Left kidney (tissue), 8 donors: ENCODE measurements at places on chromosomes 3 and 15. TPM values are rescaled to one million over a fixed set of nuclear protein-coding genes. Genes with fewer than 3 reads are reported as not detected.

DNA sequence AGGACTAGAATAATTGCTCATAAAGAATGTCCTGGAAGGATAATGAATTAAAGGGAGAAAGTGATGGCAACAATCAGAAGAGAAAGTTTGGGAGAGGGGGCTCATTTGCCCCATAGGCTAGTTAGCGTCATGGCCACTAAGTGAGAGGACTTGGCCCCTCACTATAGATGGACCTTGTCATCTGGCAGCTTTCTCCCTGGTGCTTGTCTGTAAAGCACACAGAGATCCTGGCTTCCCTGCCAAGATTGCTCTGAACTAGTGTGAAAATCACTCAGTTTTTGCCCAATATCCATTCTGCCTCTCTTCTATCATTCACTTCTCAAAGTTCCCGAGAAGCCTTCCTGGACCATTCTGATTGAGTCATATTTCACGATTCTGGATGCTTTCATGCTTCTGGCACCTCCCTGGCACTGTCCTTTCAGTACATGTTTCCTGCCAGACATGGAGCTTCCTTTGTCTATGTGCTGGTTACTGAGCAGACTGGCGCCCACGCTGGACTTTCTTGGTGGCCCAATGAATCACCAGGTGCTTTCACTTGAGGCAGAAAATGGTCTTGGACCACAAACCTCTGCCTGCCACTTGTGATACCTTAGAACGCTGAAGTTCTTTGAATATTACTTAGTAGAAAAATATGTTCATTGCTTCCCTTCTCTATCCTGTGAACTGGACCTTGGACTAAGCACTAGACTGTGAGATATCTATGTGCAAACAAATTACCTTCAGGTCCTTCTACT, 709.6 kb upstream of the CFAP20DC start:
- no peak for DNase-seq

GRCh38 chr3:45205126-45205525, 21.0 kb downstream of the TMEM158 start:
- no peak for DNase-seq

GRCh38 chr3:141103503-141103902, 52.4 kb downstream of the SPSB4 start:
- DNase-seq = no peak

GRCh38 chr15:68537097-68537496, 41.7 kb upstream of the CORO2B start:
- no peak for DNase-seq

- DNase-seq = no peak
Measured at GRCh38 chr15:63181648-63182047, 7.8 kb upstream of the RAB8B start.

- DNase-seq = no peak
Measured at GRCh38 chr3:88101142-88101541, 42.1 kb downstream of the ZNF654 start.

- no peak for DNase-seq
Measured at GRCh38 chr3:48352546-48352945, 19.1 kb upstream of the SPINK8 start.

- DNase-seq = no peak
Measured at GRCh38 chr15:89457086-89457485, 39.3 kb downstream of the RHCG start.

IGSF11 gene
- 5.8 TPM for polyA plus RNA-seq

PAQR9 gene
- polyA plus RNA-seq = 0.68 TPM

- peak; percentile 95 for DNase-seq
Measured at GRCh38 chr15:74873036-74873755, at the start of gene SCAMP2. SCAMP2 (minus strand) TSS chr15:74873365; CDS start chr15:74873255, 110 bp downstream.

HYAL1 gene
- polyA plus RNA-seq = 6.5 TPM

DNA sequence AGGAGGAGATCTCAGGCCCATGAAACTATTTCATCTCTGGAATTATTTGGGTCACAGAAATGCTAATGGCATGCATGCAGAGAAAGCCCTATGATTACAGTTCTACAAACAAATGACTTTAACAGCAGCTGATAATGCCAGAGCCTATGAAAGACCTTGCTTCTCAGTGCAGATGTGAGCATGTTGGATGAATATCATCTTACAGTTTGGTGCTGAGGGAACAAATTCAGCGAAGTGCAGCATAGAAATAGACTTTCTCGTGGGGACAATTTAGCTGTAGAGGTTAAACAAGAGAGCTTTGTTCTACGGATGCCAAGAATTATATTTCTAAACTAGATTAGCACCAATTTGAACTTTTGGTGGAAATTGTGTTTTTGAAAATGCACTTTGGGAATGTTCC, 27.7 kb downstream of the PTX3 start:
- DNase-seq = no peak

- no peak for DNase-seq
Measured at GRCh38 chr15:90040618-90041017, 39.5 kb downstream of the ZNF710 start.

- no peak for DNase-seq
Measured at GRCh38 chr3:128935922-128936321, 56.5 kb downstream of the ACAD9 start.

FBLN2 gene
- 17.9 TPM for polyA plus RNA-seq
